ENCODE measurements at places on chromosomes 7 and 10.

DNA sequence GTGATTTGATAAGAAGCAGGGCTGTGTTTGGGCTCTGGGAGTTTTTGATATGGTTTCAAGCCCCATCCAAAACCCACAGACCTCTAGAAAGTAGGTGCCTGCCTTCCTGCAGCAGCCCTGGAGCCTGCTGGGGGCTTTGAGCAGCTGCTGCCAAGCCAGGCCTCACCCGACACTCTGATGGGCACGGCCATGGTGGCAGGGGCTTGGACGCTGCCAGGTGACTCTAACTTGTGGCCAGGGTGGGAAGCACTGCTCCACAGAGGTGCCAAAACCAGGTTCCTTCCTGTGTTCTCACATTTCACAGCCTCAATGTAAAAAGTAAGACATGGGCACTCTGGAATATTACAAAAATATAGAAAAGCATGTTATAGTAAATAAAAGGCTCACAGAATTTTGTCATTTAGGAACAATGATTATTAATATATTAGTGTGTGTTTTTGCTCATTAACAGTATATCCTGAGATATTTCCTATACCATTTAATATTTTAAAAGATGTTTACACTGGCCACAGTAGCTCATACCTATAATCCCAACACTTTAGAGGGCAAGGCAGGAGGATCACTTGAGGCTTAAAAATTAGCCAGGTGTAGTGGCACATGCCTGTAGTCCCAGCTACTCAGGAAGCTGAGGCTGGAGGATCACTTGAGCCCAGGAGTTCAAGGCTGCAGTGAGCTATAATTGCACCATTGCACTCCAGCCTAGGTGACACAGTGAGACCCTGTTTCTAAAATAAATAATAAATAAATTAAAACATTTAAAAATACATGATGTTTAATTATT is 95.1 kb downstream of the EGFR start:
- no peak for ATAC-seq

GRCh38 chr7:37493123-37493522 is 44.5 kb upstream of the ELMO1 start:
- ATAC-seq: no peak

- no peak for ATAC-seq
Measured at GRCh38 chr7:115476671-115477181, 553.8 kb downstream of the TFEC start.

- no peak for ATAC-seq
Measured at GRCh38 chr7:134788191-134788590, 8.8 kb downstream of the CALD1 start.

DNA sequence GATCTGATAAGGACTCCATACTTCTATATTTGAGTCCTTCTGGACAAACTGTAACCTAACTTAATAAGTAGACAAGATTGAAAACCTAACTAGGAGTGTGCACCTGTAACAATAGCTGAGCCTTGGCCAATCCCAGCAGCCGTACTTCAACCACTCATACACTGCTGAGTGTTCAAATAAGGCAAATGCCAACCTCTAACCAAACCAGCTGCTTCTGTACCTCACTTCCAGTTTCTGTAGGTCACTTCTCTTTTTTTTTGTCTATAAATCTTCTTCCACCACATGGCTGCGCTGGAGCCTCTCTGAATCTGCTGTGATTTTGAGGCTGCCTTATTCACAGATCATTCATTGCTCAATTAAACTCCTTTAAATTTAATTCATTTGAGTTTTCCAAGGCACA is 753.2 kb downstream of the DNAJB9 start:
- no peak for ATAC-seq

GRCh38 chr7:144549861-144550260 is 146.4 kb upstream of the NOBOX start:
- ATAC-seq: no peak

GRCh38 chr7:52838981-52839411 is 196.4 kb upstream of the POM121L12 start:
- no peak for ATAC-seq

- no peak for ATAC-seq
Measured at GRCh38 chr7:27759491-27759890, 19.5 kb downstream of the TAX1BP1 start.

DNA sequence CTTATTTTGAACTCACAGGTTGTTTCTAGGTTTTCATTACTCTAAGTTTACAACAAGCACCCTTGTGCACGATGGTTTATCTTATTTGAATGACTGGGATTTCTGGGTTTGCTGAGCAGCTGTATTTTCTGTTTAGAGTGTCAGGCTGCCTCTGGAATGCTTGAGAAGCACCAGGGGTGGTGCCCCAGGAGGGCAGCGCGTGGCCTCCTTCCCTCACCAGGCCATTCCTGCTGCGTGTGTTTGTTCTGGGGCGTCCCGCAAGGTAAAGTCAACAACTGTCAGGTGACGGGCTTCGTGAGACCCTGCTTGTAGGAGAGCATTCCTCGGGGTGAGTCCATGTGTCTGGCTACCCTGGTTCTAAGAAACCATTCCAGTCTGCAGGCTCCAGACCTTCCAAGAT is 54.9 kb downstream of the FAM171A1 start:
- no peak for ATAC-seq

DNA sequence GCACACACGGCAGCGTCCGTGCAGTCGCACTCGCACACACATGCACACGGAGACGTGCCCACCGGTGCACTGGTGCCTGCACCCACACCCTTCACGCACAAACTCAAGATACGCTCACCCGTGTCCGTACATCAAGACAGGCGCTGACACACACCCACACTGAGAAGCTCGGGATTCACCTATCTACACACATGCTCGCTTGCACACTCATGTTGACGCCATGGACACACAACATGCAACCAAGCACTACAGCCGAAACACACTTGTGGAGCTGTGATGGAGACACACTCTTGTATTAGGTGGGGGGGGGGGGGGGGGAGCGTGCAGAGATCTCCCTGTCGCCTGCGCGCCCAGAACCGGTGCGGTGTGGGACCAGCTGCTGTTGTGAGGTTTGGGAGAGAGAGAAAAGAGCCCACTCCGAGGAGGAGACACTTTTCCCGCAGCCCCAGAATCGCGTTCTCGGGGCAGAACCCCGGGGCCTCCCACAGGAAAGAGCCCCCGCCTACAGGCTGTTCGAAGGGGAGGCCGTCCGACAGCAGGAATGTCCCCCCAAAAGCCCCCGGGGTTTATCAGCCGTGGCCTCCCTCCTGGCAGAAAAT is 605 bp upstream of the NFKB2 start:
- ATAC-seq: peak; percentile 6

DNA sequence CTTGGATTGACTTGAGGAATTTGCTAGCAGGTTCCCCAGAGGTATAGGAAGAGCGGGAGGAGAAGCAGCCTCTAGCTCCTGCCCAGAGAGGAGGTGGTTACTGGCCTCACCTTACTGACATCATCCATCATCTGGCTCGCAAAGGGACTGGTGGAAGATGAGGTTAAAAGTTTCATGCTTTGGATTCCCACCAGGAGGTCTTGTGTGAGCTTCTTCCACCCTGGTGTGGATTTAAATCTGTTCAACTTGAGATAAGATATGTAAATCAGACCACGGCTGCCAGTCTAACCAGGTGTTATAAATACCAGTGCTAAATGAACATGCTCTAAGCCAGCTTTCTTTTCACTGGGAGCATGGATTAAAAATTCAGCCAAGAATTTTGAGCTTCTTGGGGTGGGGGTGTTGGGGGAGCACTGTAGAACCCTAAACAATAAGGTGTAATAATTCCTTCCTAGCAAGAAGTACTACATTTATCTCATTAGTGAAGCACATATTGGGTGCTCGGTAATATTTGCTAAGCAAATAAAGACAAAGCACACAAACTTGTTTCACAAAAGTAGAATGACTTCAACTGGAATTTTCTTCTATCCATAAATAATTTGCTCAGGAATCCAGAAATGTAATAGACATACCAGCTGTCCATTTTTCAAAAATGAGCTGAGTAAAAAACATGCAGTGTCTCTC is 7.8 kb downstream of the PROSER2 start:
- ATAC-seq: no peak

DNA sequence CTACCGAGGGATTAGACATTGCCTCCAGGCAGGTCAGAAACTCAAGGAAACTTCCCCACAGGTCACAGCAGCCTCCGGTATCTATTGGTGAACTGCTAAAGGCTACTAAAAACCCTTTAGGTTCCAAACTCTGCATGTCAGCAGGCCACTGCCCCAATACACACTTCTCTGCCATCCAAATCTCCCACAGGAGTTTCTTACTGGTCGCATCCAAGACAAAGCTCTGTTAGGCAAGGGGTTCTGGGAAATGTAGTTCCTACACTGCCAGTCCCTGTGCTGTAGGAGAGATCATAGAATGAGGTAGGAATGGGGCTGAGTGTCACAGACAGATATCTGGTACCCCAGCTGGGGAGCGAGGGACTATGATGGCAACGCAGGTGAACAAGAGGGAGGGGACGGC is 757.0 kb upstream of the C7orf33 start:
- ATAC-seq: no peak

- no peak for ATAC-seq
Measured at GRCh38 chr10:17244700-17245365, 16.8 kb downstream of the VIM start.

- ATAC-seq: no peak
Measured at GRCh38 chr10:16602104-16602775, 80.6 kb upstream of the C1QL3 start.
